ENCODE measurements at places on chromosomes 3 and 15.

DNA sequence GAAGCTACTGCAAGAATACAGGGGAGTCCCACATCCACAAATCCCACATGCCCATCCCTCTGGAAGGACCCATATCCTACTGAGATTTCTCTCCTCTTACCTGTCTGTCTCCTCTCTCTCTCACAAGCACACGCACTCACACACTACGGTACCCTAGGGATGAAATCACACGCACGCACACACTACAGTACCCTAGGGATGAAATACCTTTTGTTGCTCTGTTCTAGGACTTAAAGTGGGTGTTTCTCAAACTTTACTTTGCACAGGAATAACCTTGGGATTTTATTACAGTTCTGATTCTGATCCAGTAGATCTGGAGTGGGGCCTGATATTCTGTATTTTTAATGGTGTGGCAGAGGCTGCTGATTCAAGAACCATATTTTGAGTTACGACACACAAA is 622.2 kb upstream of the ZNF385D start:
- DNase-seq = no peak

GRCh38 chr3:54299169-54299935 is 177.0 kb downstream of the CACNA2D3 start:
- DNase-seq = no peak

GRCh38 chr3:143637133-143637532 is 211.1 kb downstream of the SLC9A9 start:
- no peak for DNase-seq

GRCh38 chr3:144557515-144557914 is 585.9 kb downstream of the DIPK2A start:
- no peak for DNase-seq

GRCh38 chr15:97036301-97036700 is 705.8 kb downstream of the NR2F2 start:
- DNase-seq = no peak

- DNase-seq = no peak
Measured at GRCh38 chr3:136733317-136733833, 18.8 kb downstream of the STAG1 start.

GRCh38 chr15:75213212-75213767 is 11.6 kb downstream of the C15orf39 start:
- DNase-seq = no peak

DNA sequence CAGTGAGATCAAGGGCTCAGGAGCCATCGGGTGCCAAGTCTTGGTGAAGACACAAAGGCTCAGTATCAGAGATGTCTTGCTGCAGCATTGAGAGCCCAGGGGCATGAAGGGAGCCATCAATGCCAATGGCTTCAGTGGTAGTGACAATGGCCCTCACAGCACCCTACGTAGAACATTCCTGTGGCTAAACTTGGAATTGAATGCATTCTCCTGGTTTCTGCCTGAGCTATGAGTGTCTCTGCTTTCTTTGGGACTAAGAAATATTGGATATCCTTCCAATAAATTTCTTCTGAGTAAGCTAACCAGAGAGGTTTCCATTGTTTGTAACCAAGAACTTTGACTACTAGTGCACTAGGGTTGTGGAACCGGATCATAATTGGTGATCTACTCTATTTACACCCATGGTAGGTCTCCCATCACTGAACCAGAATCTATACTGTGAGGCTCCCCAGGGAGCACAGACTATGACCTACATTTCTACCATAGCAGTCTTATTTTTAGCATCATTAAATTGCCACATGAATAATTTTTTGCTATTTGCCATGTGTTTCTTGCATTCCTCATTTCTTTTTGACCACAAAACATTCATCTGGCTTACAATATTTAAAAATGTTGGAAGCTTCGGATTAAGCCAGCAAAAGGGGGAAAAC is 31.6 kb upstream of the PDZRN3 start:
- DNase-seq = no peak

Data from T-helper 22 cell (primary cell).